ENCODE measurements at places on chromosomes 7 and 10. TPM values are rescaled to one million over a fixed set of nuclear protein-coding genes. Genes with fewer than 3 reads are reported as not detected.

DNA sequence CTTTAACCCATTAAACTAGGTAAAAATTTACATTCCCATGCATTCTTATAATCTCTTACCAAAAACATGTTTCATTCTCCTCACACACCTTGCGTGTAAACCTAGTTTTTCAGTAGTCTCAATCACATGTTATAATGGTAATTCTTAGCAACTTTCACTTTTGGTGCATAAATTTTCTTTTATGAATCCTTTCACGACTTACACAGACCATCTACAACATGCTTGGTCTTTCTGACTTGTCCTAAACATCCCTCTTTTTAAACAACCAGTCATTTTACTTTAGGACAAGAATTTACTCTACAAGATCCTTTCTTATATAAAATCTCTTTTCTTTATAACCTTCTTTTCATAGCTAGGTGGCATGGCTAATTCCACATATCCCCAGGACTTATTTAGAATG, 25.8 kb downstream of the FBXL13 start:
- no peak for DNase-seq

Gene CPED1
- total RNA-seq, result not detected

Gene CFAP43
- total RNA-seq, result 0.09 TPM

DNA sequence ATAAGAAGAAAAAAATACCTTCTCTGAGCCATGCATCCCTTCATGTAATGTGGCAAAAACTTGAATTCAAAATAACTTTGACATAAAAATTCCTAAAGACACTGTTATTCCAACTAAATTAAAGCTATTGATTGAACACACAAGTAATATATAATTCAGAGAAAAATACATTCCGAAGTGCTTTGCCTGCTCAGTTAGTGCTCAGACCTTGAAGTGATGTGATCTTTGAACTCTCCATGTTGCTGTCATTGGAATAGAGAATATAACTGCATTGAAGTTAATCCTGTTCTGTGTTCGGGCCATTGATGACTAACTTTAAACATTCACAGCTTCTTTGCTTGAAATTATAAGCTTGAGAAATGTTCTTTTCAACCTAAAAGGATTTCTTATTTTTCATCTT, 114.0 kb upstream of the IFRD1 start:
- no peak for DNase-seq

DNA sequence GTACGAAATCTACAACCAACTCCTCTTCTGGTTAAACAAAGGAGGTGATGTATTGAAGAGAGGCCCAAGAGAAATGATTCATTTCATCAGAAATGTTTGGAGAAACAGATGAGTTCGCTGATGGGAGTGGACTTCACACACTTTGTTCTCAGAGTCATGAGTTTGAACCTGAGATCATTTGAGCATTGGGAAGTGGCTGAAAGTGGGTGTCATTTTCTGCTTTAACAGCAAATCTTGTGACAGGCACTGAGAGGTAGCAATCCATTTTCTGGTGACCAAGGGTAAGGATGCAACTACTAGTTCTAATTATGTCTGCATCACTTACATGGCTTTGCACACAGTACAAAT, 51.4 kb downstream of the RBM20 start:
- no peak for DNase-seq

DNA sequence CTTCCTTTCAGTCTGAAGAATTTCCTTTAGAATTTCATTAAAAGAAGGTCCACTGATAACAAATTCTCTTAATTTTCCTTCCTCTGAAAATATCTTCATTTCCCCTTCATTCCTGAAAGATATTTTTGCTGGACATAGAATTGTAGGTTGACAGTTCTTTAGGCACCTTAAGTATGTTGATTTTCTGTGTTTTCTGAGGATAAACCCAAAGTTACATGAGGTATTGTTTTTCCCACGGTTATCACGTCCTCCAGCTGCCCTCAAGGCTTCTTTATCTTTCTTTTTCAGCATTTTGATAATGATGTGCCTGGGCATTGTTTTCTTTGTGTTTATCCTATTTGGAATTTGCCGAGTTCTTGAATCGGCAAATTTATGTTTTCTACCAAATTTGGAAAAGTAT, 105.3 kb downstream of the ELFN1 start:
- DNase-seq, result no peak

- DNase-seq, result peak; percentile 33
Observed at GRCh38 chr7:66886152-66886551, 34.9 kb upstream of the TMEM248 start.

GRCh38 chr10:55214608-55215007, 413.6 kb upstream of the PCDH15 start:
- DNase-seq, result no peak

Gene FHIP2A
- 18.6 TPM for total RNA-seq

- DNase-seq, result no peak
Observed at GRCh38 chr10:70206762-70207161, 26.5 kb downstream of the PPA1 start.

DNA sequence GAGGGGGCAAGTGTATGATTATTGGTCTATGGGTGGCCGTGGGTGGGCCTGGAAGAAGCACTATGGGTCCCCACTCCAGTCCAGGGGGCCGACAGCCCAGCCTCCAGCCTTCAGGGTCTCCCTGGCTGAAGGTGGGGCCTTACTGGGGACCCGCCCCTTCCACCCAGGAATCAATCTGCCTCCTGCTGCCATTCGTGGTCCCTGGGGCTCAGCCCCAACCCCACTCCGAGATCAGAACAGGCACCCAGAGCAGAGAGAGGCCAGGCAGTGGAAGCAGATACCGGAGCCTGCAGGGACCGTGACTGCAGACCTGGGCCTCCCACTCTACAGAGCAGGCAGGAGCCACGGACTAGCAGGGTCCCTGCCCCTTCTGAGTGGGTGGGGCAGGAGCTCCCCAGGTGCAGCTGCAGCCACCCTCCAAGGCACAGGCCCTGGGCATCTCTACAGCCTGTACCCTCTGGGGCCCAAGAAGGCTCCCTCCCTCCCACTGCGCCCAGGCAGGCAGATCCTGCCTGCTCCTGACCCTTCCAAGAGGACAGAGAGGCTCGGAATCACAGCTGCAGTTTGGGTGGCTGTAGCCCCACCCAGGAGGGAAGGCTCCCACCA, 13.6 kb upstream of the FOXL3 start:
- DNase-seq, result no peak

Gene GOLGA7B
- 0.57 TPM for total RNA-seq

Gene NPSR1
- total RNA-seq, result not detected
